ENCODE measurements at places on chromosomes 4 and X.

- no peak for DNase-seq
These were observed 67.0 kb downstream of the AMMECR1 start for GRCh38 chrX:110250847-110251246.

- no peak for DNase-seq
These were observed 48.0 kb upstream of the TMEM131L start for GRCh38 chr4:153418121-153418520.

DNA sequence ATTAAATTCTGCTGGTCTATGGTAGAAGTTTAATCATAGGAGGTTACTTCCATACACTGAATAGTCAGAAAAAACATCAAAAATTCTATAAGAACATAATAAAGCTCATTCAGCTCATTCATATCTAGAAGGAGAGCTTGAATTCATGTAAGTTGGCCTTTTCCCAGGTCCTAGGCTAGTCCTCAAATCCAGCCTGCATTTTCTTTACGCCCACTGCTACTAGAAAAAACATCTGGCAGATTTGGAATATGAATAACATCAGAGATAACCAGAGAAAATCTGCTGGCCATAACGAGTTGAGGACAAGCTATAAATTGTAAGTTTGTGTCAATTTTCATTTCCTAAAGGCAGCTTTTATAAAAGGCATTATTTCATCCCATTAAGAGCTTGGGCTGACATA, 95.5 kb downstream of the MXRA5 start:
- no peak for DNase-seq

- DNase-seq = no peak
These were observed at the start of gene PABPC5 for GRCh38 chrX:91434351-91435168. Gene PABPC5 (plus strand): TSS chrX:91434839. CDS start chrX:91435578, 739 bp downstream.

- no peak for DNase-seq
These were observed 144.0 kb downstream of the SH3KBP1 start for GRCh38 chrX:19743386-19743785.

- no peak for DNase-seq
These were observed 18.0 kb downstream of the STARD8 start for GRCh38 chrX:68665502-68665901.

GRCh38 chr4:37393321-37393720, 148.8 kb downstream of the NWD2 start:
- DNase-seq = no peak

DNA sequence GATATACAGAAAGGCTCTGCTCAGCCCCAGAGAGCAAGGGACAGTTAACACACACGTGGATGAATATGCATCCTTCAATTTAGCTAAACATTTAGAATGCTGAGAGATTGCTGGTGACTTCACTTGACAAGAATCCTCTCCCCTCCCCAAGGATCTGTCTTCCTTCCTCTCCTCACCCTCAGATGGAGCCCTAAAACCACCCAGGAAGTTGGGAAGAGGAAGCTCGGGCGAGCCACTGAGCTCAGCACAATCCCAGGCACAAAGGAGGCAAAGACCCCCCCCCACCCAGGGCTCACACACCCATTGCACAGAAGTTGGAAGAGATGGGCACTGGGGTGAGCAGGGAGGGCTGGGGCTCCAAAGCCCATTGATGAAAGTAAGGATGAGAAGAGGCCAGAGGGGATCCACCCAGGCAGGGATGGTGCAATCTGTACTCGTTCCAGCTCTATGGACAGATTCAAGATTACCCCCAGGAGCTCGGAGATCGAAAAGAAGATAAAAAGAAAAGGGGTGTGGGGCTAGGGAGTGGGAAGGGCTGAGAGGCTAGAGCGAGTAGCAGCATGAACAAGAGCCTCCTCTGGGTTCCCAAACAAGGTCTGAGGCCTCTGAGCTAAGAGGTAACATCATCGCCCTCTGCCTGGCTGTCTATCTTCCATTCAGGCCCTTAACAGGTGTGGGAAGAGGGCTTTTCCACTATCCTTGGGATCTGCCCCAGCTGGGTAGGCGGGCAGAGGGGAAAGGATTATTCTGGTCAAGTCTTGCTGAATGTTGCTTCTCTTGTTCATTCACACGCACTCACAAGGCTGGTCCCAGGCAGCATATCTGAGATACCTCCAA, 1.2 kb downstream of the TFE3 start:
- no peak for DNase-seq

DNA sequence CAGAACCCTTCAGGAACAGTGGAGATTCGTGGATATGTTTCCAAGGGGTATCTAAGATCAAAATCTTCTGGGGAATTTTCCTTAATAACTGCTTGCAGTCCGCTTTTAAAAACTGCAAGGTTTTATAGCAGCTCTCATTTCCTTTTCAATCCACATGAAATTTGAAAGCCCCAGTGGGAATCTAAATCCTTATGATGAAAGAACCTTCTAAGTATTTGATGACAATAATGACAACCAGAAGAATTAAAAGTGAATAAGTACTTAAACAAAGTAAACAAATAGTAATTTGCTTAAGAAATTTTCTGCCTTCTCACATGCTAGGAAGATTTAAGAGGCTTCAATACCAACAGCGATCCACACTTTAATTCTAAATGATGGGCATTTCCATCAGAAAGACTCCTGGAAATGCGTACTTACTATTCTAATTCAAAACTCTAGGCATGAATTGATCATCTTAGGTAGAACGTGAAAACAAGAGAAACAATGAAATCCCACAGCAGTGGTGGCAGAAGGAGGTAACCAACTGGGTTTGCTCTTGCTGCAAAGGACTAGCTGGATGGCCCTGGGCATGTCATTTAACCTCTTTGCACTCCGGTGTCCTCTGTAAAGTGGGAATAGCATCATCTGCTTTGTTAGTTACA, 37.6 kb upstream of the S100G start:
- no peak for DNase-seq

DNA sequence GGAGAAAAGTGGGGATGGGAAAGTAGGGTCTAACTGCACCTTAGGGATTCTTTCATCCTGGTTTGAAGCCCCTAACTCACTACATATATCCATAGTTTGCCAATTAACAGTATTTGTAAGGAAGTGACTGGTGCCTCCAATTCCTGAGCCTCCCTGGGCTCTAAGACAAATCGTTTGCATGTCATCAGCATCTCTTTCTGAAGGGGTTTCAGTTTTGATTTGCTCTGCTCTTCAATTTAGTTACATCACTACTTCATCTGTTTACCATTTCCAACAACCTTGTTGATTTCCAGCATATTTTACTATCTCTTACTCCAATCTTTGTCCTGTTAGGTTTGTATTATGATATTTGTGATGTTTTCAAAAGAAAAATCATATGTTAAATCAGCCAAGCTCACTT, 15.5 kb upstream of the DDX60 start:
- no peak for DNase-seq

- no peak for DNase-seq
These were observed 94.9 kb downstream of the ADRA2C start for GRCh38 chr4:3860913-3861636.

DNA sequence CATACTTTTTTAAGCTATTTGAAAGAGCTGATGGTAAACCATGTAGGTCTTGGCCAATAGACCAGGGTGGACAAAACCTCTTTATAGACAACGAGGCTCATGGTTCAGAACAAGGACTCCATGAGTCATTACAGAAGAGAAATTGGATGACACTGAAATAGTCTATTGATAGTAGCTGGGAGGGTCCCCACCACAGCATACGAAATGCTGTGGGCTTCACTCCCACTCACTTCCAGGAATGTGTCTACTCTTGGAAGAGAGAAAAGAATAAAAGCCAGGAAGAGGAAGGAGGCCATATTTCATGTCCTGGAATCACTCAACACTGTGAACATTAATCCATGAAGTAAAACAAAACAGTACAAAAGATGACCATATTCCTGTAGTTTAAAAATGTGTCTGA, 82.3 kb upstream of the MXRA5 start:
- DNase-seq = no peak

GRCh38 chrX:111168314-111168713, 72.3 kb downstream of the PAK3 start:
- DNase-seq = no peak

DNA sequence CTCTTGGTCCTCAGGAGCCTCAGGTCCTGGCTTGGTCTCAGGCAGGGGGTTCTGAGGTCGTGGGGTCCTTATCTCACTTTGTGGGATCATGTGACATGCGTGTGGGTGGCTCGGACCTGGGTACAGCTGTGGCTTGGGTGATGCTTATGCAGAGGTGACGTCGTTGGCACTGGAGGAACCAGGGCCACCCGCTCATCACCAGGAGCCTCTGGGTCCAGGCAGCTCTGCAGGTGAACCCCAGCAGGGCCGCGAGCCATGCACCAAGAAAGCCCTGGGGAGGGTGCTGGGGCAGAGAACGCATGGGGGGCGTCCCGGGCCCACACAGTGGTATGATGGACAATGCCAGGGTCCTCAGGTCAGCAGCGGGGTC, 8.7 kb downstream of the ATP5ME start:
- DNase-seq = no peak

DNA sequence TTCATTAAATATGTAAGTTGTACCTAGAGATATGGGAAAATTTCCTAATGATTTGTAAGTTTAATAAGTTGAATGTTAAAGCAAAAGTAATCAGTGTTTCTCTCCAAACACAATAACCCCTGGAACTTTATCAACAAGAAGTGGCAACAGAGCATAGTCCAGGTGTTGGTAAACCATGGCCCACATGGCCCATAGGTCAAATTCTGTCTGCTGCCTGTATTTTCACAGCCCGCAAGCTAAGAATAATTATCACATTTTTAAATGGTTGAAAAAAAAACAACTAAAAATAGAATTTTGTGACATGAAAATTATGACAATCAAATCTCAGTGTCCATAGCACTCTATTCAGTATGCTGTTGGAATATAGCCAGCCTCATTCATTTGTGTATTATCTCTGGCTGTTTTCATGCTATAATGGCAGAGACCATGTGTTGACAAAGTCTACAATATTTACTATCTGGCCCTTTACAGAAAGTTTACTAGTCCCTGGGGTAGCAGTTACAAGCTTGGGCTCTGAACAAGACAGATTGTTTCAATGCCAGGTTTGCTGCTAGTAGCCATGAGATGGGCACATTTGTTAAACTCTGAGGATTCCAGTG, 395.8 kb downstream of the GASK1B start:
- DNase-seq = no peak

GRCh38 chr4:16123356-16124084, 39.7 kb upstream of the PROM1 start:
- DNase-seq = peak; percentile 89

- DNase-seq = no peak
These were observed 3.4 kb downstream of the ATOH1 start for GRCh38 chr4:93831716-93832496.

Measured in NCI-H2107 (cell line).